ENCODE measurements at places on chromosomes 16 and 17. TPM values are rescaled to one million over a fixed set of nuclear protein-coding genes. Genes with fewer than 3 reads are reported as not detected.

ABCC11 gene
- 1.4 TPM for polyA plus RNA-seq

SLC12A3 gene
- polyA plus RNA-seq: 5.1 TPM

CALCOCO2 gene
- polyA plus RNA-seq: 111 TPM

CCL5 gene
- 0.29 TPM for polyA plus RNA-seq

FTO gene
- 41.6 TPM for polyA plus RNA-seq

ZG16 gene
- polyA plus RNA-seq: 0.04 TPM

KRT28 gene
- not detected for polyA plus RNA-seq

TLCD2 gene
- 0.90 TPM for polyA plus RNA-seq

TNFSF13 gene
- polyA plus RNA-seq: 3.3 TPM

DNA sequence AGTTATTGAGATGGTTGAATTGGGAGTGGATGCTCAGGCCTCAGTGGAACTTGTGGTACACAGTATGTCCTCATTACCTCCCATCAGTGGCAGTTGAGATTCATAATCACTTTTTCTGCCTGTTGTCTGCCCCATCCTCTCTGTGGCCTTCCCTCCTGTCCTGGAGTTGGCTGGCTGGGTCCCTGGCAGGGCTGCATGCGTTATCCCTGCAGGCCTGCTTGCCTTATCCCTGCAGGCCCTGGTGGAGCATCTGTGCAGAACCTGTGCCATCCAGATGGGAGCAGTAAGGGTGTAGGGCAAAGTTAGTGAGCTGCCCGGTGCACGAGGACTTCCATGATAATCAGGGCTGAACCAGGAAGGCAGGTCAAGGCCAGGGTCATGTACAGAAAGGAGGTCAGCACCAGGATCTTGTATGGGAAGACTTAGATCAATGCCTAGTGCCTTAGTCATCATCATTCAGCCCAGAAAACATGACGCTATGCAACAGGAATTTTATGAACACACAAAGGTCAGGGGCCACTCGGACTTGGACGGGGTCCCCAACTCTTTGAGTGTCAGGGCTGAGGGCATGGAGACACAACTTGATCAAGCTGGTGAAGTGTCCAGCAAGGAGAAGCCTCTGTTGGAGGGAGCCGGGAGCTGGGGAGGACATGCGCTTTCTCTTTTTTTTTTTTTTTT, 47.2 kb downstream of the ABCC1 start:
- DNase-seq: peak; percentile 99

- DNase-seq: no peak
These were observed 124.2 kb upstream of the KCNJ16 start for GRCh38 chr17:69950701-69951418.

GRCh38 chr17:31310886-31311285, 3.0 kb downstream of the EVI2B start:
- DNase-seq: no peak

GRCh38 chr16:88287219-88287618, 95.5 kb upstream of the ZNF469 start:
- peak; percentile 18 for DNase-seq

DNA sequence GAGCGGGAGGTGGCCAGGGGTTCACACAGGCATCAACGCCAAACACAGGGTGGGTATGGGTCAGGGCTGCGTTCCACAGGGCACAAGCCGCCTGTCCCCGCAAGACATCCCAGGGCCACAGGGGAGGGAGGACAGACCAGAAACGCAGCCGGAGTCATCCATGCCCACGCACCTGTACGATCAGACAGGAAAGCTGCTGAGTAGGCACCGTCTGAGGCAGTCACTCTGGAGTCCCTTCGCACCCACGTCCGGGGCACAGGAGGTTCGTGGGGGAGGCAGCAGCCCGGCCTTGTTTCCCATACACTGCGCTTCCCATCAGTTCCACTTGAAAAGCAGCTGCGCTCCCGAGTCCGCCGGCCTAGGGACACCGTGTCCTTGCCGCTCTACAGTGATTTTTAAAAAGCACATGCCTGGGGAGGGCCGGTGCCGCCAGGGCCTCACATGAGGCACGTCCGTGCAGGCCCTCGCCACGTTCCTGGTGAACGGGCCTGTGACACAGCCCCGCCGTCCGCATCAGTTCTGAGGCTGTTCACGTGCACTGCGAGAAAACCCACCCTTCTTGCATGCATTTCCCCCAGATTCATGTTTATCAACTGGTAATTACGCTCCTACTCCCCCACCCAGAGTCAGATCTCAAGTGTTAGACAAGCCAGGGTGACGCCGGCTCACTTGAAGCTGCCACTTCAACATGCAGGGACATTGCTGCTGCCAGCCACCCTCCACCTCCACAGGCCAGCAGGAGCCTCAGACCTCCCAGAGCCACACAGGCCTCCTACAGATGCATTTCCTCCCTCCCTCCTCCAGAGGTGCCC, 34.8 kb downstream of the WDR45B start:
- no peak for DNase-seq

GRCh38 chr17:38619451-38619795, 13.7 kb upstream of the SRCIN1 start:
- no peak for DNase-seq

- no peak for DNase-seq
These were observed 306.3 kb upstream of the HSBP1 start for GRCh38 chr16:83501481-83501880.

GRCh38 chr17:8628609-8629169, 1.8 kb downstream of the MYH10 start:
- no peak for DNase-seq

DNA sequence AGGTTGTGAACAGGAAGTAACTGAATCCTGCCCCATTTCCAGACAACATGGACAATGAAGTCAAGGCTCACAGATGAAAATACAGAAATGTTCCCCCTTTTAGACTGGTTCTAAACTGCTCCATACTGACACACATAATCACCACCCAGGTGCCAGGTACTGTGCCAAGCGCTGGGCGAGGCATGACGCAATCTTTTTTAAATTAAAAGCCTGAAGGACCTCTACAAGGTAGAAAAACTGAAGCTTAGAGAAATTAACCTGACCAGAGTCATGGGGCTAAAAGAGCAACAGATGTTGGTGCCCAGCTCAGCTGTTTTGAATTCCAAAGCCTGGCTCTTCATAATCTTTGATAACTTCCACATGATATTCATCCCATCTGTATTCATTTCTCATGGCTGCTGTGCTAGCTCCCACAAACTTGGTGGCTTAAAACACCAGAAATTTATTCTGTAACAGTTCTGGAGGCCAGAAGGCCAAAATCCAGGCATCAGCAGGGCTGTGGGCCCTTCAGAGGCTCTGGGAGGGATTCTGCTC, 4.9 kb upstream of the RAB11FIP4 start:
- DNase-seq: no peak
